Activated CD4-positive, CD25-positive, alpha-beta regulatory T cell treated with anti-CD3 and anti-CD28 coated beads, Interleukin-2, amount 50 U/mL, for 24 hours (primary cell): ENCODE measurements at places on chromosomes 5 and 9.

DNA sequence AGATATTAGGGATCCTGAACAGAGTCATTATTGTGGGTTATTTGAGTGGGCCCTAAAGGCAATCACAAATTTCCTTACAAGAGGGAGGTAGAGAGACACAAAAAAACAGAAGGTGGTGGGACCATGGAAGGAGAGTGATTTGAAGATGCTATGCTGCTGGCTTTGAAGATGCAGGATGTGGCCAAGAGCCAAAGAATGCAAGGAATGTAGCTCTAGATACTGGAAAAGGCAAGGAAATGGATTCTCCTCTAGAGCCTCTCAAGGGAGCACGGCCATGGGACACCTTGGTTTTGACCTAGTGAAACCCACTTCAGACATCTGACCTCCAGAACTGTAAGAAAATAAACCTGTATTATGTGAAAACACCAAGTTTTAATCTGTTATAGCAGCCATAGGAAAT, 53.8 kb downstream of the TTC39B start:
- no peak for ATAC-seq

DNA sequence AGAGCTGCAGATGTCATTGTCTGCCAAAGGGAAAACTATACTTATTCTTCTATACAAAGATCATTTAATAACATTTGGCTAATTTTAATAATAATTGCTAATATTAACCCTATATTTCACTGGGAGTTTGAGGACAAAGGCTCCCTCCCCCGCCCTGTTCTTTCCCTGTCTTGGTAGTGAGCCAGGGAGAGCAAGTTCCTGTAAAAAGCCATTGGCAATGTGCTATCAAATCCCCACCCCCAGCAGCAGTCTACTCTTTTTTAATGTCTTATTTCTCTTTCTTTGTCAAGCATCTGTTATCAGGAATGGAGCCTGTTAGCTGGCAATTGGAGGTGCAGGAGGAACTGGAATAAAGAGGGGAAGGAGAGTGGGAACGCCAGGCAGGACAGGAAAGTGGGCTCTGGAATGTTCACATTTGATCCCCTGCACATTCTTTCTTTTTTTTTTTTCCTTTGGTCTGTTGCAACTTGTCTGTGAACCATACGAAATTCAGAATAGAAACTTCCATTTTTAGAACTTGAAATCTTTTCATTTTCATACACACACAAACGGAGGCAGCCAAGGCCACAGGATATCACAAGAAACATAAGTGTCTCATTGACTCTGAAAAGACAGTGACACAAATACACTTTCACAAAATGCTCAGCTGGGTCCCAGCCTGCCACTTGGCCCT, 664.8 kb upstream of the ZNF608 start:
- ATAC-seq, result no peak

GRCh38 chr5:78320401-78320800, 25.9 kb upstream of the AP3B1 start:
- ATAC-seq, result no peak

DNA sequence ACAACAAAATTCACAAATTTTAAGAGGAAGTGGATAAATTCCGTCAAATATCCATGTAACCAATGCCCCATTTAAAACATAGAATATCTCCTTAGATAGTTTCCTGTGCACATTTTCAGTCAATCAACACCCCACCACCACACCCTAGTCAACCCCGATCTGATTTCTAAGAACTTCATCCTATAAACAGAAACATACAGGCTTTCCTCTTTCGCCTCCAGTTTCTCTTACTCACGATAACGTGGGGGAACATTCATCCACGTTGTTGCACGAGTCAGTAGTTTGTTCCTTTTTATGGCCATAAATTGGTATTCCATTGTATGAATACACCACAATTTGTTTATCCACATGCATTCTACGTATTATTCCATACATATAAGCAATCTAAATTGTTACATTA, 35.6 kb upstream of the TRIO start:
- no peak for ATAC-seq

DNA sequence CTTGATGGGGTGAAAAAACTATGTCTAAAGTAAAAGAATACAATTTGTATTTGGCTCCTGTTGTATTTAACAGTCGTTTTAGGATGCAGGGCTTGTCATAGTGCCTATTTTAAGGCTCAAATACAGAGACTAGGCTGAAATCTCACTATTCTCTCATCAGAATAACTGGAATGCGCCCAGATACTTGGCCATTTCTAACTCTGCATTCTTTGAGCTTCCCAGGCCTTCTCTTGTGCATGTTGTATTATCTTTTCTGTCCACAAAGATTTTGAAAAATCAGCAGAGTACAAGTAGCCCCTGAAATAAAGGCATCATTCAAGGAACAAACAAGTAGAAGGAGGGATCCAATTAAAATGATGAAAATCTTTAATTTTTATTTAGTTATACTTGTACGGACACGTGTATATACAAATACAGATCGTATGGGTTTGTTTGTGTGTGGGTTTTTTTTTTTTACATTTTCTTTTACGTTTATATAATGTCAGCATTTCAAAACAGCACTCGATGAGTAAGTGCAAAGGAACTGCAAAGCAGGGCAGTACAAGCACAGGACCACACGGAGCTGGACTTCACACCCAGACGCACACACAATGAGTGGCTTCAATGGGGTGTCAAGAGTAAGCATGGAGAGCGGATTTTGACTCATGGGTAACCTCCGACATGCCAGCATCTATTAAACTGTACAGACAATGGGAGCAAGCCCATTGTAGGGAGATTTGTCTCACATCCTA, 294.0 kb downstream of the EFNA5 start:
- no peak for ATAC-seq

GRCh38 chr9:32264170-32264864, 120.1 kb upstream of the ACO1 start:
- no peak for ATAC-seq

GRCh38 chr9:18362166-18362565, 111.8 kb upstream of the ADAMTSL1 start:
- no peak for ATAC-seq

DNA sequence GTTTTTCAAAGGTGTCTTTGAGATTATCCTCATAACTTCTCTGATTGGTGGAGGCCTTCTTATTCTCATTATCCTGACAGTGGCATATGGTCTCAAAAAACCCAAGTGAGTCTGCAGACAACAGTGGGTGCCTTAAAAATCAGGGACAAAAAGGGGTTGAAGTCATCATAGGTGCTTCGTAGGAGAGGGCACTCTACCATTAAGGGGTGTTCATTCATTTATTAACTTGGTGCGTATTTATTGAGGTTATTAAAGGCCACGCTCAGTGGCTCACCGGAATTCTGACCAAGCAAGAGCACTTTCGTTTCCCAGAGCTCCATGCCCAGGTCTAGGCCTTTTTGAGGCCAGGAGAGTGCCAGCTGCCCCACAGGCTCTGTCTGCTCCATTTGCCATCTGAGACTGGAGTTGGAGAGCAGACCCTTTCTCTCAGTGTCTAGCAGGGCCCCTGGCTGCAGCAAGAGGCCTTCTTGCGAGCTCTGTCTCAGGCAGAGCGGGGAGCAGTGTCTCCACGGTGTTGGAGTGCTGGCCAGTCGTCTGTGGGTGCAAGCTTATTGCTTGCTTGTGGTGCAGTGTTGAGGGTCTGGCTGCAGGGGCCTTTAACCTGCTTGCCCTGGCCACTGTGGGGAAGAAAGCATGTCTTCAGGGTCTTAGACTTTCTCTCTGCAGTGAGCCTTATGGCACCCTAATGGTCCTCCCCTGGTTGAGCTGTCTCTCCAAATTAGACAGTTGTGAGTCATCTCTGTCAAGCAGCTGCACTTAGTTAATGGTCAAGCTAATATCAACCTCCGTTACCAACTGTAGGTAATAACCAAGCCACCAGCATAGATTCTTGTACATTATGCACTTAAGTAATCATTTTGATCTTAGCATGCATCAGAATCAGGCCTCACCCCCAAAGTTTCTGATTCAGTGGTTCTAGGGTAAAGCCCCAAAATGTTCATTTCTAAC, 62.6 kb downstream of the IL31RA start:
- ATAC-seq, result no peak

DNA sequence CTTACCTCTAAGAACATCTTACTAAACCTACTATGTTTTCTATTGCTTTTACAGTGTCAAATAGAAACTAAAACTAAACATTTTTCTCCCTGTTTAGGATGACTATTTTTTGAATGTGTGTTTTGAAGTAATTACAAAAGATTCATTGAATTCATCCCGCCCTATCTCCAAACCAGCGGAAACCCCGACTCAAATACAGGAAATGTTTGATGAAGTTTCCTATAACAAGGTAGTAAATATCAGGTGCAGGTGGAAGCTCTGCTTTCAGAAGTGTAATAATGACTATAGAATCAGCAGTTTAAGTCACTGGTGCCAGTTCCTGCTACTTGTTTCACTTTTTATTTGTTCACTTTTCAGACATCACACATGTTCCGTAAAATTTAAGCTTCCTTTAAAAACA, 20.0 kb downstream of the ERAP2 start:
- peak; percentile 71 for ATAC-seq

GRCh38 chr9:120920806-120921178, 5.8 kb downstream of the TRAF1 start:
- peak; percentile 10 for ATAC-seq

GRCh38 chr9:134661791-134662142, 20.2 kb downstream of the COL5A1 start:
- no peak for ATAC-seq

DNA sequence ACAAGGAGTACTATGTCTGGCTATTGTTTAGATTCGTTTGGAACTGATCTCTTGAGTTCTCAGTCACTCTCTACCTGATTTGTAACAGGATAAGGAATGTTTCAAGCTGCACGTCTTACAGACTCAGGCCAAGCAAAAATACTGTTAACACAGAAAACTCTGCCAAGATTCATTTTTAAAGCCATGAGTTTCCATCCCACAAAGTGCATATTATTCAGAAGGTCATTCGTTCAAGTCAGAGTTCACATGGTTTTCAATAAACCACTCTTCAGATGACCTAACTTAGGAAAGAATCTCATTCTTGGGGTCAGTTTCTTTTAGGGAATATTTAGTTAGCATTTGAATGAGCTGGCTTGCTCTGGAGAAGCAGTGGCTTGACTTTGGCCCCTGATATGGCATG, 49.3 kb downstream of the F2R start:
- ATAC-seq, result no peak

GRCh38 chr9:134284741-134285140, 41.5 kb upstream of the RXRA start:
- ATAC-seq, result no peak

GRCh38 chr5:24385070-24385469, 259.7 kb downstream of the CDH10 start:
- ATAC-seq, result no peak

DNA sequence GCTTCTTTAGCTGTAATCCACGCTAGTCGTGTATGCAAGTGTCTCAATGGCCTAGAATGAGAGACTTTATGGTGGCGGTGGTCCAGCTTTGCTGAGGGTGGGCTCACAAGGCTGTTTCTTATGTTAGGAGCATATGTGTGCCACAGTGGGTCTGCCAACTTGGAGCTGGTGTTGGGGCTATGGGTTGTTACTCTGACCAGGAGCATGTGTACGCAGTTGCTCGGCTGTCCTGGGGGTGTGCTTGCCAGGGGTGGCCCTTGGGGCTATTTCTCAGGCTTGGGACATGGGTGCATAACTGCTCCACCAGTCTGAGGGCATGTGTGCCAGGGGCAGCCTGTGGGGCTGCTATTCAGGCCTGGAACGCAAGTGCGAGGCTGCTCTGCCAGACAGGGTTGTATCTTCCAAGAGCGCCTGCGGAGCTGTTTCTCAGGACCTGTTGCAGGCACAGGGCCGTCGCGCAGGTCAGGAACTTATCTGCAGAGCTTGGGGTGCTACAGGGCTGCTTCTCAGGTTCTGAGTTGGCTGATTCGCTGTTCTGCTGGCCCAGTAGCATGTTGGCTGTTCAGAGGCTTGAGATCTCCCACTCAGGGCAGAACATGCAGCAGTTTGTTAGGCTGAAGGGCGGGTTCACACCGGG, 187.9 kb upstream of the TLX3 start:
- ATAC-seq, result no peak

- no peak for ATAC-seq
These were observed 83.9 kb upstream of the ZBTB43 start for GRCh38 chr9:126720661-126721563.

GRCh38 chr9:136222166-136222905, 17.4 kb upstream of the LHX3 start:
- ATAC-seq, result no peak

- no peak for ATAC-seq
These were observed 1.8 kb upstream of the ENTPD2 start for GRCh38 chr9:137055385-137056364.

- ATAC-seq, result no peak
These were observed 10.5 kb downstream of the LIX1 start for GRCh38 chr5:97131921-97132320.

DNA sequence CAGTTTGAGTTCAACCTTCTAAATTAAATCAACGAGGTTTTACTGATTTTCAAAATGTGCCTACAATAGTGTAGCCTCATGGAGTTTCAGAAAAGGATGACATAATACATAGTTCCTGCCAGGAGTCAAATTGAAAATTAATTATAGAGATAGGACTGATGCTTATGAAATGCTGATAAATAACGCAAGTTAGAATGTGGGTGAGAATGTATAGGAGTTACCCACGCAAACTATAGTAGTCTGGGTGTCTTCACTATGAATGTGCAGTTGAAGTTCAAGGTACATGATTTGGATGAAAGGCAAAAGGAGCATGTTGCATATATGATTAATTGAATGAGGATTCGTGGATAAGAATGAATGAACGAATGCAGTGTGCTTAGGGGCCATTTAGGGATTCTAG, 95.7 kb downstream of the SV2C start:
- no peak for ATAC-seq

DNA sequence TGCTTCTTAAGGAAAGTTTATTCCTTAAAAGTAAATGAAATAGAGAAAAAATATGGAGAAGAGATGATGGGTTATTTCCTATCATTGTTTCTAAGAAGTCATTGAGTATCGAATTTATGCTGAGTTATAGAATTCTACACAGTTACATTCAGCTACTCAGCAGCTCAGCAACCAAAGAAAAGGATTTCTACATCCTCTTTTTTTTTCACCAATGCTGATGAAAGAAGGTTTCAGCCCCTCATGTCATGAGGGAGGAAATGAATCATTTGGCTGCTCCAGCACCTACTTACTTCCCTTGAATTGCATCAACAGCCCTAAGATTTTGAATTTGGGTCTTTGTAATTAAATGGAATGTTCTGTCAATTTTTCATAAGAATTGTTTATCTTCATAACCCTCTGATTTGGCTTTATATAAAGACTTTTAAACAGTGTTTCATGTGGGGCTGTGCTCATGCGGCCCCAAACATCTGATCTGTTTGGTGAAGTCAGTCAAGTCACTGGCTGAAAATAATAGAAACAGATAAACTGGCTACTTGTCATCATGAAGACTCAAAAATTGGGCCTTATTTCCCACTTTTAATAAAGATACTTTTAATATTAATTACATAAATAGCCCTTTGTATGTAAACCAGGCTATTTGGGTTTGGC, 18.5 kb upstream of the SNX2 start:
- no peak for ATAC-seq
